ENCODE measurements at places on chromosomes 2 and 18.
A peak's percentile ranks its signal among the peaks of the same experiment; 100 is the strongest.

GRCh38 chr2:227238238-227239237, 74.1 kb downstream of the COL4A3 start:
- peak; percentile 51 for DNase-seq

DNA sequence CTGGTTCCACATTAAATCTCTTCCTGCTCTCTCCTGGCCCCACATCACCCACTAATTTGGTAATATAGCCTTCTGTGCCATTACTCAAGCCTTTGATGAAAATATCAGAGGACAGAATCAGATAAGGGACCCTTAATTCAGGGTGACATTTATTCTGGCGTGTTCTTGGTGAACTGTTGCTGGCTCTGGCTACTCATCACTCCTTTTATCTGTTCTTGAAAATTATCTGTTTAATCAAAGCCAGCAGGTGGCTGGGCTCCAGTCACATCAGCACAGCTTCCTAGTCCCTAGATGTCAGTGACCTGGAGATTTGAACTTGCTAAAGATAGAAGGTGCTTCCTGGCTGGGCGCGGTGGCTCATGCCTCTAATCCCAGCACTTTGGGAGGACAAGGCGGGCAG, 26.9 kb upstream of the SLC35F6 start:
- no peak for DNase-seq

- DNase-seq: no peak
These were observed 27.0 kb upstream of the ACVR1 start for GRCh38 chr2:157903151-157903550.

- DNase-seq: no peak
These were observed 37.1 kb downstream of the ICOS start for GRCh38 chr2:203973676-203974075.

DNA sequence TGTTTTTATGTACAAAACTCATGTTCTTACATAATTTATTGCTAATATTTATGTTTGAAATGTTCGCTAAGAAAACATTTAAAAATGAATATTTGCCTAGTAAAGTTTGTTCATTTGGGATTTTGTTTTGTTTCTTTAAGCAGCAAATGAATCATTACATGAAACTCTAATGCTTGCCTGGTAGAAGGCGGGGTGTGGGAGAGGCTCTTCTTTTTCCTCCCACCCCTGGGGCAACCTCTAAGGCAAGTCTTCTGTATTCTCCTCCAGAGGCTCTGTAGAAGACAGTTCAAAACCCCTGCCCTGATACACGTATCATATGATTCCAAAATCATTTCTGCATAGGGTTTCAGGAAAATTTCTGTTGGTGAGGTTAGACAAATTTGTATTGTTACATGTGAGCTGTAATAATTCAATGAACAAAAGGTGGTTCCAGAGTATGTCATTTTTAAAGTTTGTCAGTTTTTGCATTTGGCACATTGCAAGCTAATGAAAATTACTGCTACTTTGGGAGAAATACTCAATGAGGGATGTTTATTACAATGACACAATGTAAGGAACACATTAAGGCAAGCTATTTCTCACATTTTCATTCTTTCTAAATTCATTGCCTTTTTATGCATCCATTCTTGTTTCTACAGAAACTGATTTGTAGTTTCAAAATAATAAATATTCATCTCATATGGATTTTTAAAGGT, 302.3 kb upstream of the UBE2E3 start:
- DNase-seq: no peak

DNA sequence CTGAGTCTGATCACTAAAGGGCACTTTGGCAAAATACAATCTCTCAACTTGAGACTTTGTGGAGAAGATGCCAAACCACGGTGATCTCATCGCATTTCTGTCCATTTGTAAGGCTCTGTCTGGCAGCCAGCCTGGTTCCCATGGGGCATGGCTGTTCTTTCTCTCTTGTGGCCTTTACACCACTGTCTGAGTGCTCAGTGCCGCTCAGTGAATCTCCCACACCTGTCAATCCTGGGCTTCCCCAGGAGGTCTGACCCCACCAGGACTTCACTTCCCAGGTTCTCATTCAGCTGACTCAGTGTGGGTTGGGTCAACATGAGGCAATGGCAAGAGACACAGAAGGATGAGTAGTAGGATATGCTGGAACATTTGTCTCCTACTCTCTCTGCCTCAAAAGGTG, 96.8 kb upstream of the TRIB2 start:
- DNase-seq: no peak

DNA sequence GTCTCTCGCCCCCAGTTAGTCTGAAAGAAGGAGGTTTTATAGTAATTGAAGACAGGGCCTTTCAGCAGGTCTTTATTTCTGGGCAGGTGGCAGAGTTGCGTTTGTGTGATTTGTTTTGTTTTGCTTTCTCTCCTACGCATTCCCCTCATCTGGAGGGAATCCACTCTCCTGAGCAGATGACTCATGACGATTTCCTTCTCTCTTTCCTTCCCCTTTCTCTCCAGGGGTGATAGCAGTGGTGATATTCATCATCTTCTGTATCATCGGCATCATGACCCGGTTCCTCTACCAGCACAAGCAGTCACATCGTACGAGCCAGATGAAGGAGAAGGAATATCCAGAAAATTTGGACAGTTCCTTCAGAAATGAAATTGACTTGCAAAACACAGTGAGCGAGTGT, 888.8 kb downstream of the CNTNAP5 start:
- no peak for DNase-seq

DNA sequence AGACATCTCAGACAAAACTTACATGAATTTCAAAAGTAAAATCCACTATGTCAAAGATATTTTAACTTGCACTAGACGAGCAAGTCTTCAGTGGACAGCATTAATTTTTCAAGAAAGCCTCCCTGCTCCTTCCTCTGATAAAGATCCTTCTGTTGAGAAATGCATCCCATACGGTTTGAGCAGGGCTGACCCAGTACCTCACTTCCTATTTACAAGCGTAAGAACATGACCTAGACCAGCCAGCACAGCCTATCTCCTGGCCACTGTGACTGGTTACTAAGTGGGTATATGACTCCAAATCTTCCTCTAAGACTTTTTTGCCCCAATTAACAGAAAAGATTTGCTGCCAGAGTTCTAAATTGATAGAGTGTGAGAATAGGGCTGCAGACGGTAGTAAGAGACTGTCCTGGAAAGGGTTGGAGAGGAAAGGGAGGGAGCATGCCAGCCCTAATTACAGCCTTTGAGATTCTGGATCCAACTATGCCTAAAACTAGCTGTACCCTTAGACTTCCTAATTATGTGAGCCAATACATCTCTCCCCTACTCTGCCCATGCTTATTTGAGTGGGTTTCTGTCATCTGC, 108.4 kb downstream of the PRELID3A start:
- DNase-seq: no peak

Data from CD4-positive, alpha-beta T cell treated with Interleukin-12 subunit alpha and Interleukin-12 subunit beta, for 1 hour (primary cell).